ENCODE measurements at places on chromosomes 5 and 9.

GRCh38 chr5:140041099-140041491, 2.0 kb downstream of the NRG2 start:
- no peak for DNase-seq

- DNase-seq: no peak
Measured at GRCh38 chr9:28464481-28465216, 891.4 kb upstream of the C9orf72 start.

DNA sequence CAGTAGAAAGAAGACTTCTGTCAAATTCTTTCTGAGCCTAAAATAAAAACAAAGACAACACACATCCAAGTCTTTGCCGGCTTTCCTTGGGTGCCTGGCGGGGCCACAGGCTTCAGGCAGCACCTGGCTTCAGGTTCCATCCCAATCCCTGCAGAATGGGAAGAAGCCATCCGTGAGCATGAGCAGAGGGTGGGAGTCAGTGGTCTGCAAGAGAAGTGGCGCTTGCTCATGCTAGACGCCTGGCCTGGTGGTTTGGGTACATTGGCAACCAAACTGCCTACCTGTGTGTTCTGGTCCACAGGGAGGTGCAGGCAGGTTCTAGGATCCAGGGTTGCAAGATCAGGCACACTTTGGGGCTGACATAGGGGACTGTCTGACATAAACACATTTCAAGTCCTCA, 47.6 kb upstream of the RETREG1 start:
- DNase-seq: no peak

DNA sequence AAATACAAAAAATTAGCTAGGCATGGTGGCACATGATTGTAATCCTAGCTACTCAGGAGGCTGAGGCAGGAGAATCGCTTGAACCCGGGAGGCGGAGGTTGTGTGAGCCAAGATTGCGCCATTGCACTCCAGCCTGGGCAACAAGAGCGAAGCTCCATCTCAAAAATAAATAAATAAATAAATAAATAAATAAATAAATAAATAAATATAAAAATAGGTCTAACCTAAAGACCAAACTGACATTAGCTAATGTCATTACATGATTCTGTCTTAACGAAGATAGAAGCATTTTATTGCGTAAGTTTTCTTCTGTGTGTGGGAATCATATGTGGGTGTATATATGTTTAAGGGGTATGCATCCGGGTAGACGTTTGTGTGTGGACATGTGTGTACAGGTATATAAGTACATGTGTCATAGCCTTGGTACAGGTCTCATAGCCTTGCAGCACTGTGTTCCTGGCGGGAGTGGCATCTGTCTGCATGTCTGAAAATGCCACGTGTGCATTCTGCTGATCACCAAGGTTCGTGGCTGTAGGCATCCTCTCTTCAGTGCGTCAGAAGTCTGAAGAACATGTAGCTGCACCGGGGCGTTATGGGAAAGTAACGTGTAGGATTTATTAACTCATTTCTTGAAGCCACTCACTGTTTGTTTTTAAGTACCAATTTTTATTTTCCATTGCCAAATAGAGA, 298.1 kb downstream of the NR3C1 start:
- DNase-seq: no peak

All from hematopoietic multipotent progenitor cell treated with erythropoietin and hydrocortisone succinate and interleukin-3 and kit ligand, for 6 days (in vitro differentiated cells).